ENCODE measurements at places on chromosomes 12 and 14.

DNA sequence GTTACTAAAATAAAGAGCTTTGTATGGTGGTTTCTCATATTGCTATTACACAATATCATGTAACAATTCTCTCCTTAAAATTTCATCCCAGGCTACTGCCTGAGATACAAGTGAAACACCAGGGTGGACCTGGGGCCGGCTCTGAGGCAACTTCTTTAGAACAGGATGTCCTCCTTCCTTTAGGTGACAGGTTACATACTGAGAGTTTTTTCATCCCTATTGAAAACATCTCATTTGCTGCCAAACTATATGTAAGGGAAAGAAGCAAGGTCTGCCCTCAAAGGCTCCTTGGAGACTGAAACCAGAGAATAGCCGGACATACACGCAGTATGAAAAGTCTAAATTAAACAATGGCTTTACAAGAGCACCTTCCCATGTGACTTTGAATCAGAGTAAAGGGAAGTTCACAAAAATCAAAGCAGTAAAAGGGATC lies 139.9 kb downstream of the DUSP6 start:
- DNase-seq: no peak

GRCh38 chr12:15152868-15153267 lies 68.3 kb downstream of the RERG start:
- peak; percentile 85 for DNase-seq

- peak; percentile 66 for DNase-seq
Measured at GRCh38 chr12:89768586-89769482, 60.2 kb upstream of the ATP2B1 start.

DNA sequence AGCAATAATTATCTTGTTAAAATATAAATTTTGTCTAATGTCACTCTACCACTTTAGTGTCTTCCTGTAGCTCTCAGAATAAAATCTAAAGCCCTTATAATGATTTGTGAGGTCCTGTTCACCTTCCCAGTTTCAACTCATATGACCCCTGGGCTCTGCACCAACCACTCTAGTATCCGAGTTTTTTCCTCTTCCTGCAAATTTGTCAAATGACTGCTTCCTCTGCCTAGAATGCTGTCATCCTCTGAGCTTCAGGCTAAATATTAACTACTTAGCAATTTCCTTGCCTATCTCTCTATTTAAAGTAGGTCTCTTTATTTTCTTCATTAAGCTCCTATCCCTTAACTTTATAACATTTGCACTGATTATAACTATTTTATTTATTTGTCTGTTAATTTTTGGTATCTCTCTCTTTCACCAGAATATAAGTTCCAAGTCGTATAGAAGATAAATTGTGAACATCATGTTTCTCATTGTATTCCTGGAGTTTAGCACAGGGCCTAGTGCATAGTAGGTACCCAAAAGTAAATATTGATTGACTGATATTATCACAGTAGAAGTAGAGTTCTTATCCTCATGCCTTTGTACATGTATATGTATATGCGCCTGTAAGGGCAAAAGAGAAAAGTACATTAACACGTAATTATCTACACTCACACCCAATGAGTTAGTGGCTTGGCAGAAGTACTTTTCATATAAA lies 196.0 kb downstream of the BCAT1 start:
- no peak for DNase-seq

DNA sequence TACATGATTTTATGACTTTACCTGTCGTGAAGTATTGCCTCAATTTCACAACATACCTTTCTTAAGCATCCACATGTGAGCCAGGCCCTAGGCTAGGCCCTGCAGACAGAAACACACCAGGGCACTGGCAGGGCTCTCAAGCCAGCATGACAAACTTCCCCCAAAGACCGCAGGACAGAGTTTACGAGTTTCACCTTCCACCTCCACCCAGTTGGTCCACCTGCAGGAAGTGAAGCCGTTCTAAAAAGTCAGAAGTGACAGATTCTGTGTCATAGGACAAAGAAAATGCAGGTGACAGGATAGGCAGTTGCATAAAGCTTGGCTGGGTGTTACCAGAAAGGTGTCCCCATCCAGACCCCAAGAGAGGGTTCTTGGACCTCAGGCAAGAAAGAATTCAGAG lies 382.3 kb downstream of the PCNX1 start:
- peak; percentile 7 for DNase-seq
